Activated naive CD8-positive, alpha-beta T cell treated with anti-CD3 and anti-CD28 coated beads, Interleukin-2, amount 10 ng/mL, durations not matched to agents 7 days and 5 days (primary cell): ENCODE measurements at places on chromosomes 4 and X. TPM values are rescaled to one million over a fixed set of nuclear protein-coding genes. Genes with fewer than 3 reads are reported as not detected.

Gene MND1
- total RNA-seq = 29.1 TPM

Gene TMEM255A
- 0.14 TPM for total RNA-seq

GRCh38 chr4:96936886-96937285 lies 1097.0 kb downstream of the PDHA2 start:
- H3K36me3 ChIP-seq = no peaks in the 10 kb centered on the region
- no peaks in the 10 kb centered on the region for H3K4me1 ChIP-seq
- H3K27me3 ChIP-seq = no peaks in the 10 kb centered on the region
- no peak for DNase-seq

DNA sequence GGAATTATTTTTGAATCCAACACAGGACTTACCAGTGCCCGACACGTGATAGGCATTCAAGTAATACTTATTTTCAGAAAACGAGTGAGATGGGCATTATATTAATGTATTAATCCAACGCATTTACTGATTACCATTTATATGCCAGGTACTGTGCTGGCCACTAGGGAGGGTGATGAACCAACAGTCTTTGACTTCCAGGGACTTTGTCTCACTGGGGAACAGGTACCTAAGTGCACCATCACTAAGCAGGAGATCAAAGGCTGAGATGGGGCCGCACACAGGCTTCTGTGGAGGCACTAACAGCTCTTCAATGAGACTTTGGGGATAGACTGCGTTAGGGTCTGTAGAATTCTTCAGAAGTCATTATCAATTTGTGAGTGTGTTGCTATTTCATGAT lies 5.7 kb upstream of the TADA2B start:
- H3K27ac ChIP-seq = no peak overlapping the region
- DNase-seq = no peak
- H3K36me3 ChIP-seq = no peaks in the 10 kb centered on the region
- peaks cover 8% of the 10 kb centered on the region for H3K27me3 ChIP-seq
- peaks cover 11% of the 10 kb centered on the region for H3K4me1 ChIP-seq
- no peak overlapping the region for H3K4me3 ChIP-seq

- no peak for DNase-seq
- no peaks in the 10 kb centered on the region for H3K27me3 ChIP-seq
Observed at GRCh38 chr4:151922306-151922705, 161.5 kb upstream of the GATB start.
